Activated CD4-positive, alpha-beta memory T cell treated with anti-CD3 and anti-CD28 coated beads, Interleukin-2, amount 10 ng/mL, durations not matched to agents 7 days and 5 days (primary cell): ENCODE measurements at places on chromosomes 12 and 14. TPM values are rescaled to one million over a fixed set of nuclear protein-coding genes. Genes with fewer than 3 reads are reported as not detected.
A peak's percentile ranks its signal among the peaks of the same experiment; 100 is the strongest.

DNA sequence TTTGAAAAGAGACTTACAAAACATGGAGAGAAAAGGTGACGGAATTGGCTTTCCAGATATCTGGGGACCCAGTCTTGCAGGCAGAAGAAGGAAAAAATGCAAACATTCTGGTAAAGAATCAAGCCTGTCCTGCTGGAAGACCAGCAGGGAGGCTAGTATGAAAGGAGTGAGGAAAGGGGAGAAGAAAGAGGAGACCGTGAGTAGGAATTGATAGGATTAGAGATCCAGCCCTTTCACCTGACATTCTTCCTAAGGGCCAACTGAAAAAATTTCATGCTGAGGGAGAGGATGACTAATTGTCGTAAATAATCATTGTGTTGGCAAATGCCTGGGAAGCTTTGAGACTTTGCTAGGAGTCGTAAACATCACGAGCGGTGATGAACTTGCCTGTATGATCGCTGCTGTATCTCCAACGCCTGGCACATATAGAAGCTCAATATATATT lies 12.1 kb downstream of the BHLHE41 start:
- no peak overlapping the region for H3K4me3 ChIP-seq
- no peak overlapping the region for H3K27ac ChIP-seq
- H3K36me3 ChIP-seq: no peaks in the 10 kb centered on the region
- peaks cover 68% of the 10 kb centered on the region for H3K27me3 ChIP-seq
- H3K4me1 ChIP-seq: peaks cover 10% of the 10 kb centered on the region

GRCh38 chr12:50666023-50666422 lies 97.9 kb upstream of the ATF1 start:
- no peak for DNase-seq
- H3K27me3 ChIP-seq: no peaks in the 10 kb centered on the region
- H3K27ac ChIP-seq: no peak overlapping the region
- H3K4me3 ChIP-seq: no peak overlapping the region

DNA sequence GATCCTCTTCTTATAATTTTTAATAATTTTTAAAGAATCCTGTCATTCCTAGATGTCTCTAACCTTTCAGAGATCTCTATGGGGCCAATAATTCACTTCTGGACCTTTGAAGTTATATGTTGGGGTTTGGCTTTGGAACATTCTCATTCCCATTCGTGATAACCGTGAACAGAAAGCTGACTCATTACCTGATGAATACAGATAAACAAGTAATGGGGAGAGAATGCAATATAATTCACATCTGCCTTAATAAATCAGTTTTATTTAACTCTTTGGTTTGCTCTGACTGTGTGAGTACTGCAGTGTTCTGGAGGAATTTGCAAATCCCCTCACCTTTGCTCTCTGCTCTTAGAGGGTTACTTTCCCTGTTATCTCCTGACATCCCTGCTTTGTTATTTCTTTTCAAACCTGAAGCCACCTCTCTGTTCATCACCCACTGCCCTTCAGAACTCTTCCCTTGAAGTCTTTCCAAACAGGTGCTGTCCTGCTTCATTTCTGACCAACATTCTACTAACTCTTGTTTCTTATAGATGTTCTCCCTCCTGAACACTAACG lies 79.6 kb upstream of the SLC38A2 start:
- H3K36me3 ChIP-seq: peaks cover 6% of the 10 kb centered on the region
- H3K27me3 ChIP-seq: peaks cover 4% of the 10 kb centered on the region

DNA sequence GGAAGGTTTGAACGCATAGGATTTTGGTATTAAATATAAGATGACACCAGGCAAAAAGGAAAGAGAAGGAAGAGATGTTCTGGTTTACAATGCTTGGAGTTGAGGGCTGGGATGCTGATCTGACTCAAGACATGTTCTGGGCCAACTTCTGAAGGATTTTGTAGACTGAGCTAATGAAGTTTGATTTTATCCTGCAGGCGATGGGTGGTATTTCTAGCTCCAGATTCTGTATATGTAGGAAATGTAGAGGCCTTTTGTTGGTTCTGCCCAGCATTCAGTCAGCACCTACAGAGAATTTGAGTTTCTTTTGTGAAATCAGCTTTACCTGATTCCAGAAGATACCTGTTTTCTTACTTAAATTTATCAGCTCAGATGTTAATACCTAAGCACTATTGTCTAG lies 48.2 kb downstream of the VEZT start:
- no peaks in the 10 kb centered on the region for H3K4me1 ChIP-seq
- no peaks in the 10 kb centered on the region for H3K27me3 ChIP-seq
- DNase-seq: no peak

DNA sequence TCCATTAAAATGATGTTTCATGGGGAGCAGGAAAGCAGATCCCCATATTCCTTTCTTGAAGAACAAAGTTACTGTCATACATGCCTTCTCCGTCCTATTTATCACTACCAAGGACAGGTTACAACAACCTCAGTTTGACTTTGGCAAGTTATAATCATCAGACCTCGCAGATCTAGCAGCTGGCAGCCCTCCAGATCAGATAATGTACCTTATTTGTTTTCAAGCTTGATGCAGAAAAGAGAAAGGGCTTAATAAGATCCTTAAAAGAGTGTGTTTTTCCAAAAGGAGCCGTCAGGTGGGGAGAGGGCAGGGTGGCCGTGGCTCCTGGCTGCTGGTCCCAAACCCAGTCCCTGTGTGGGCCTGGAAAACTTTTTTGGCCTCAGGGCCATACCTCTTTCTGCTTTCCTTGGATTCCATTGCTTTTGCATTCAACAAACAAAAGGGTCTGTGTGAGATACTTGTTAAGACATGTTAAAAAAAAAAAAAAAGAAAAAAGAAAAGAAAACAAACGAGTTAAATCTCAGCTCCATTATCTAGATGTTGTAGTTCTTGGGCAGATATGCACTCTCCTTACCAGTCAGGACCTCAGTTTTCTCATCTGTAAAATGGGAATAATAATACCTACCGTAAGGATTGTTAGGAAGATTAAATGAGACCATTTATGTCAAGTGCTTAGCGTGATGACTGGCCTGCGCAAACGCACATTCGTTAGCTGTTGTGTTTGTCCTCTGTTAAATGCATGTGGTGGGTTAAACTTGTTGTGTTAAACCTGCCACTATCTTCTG lies 64.6 kb downstream of the B4GALNT3 start:
- no peak overlapping the region for H3K27ac ChIP-seq
- no peaks in the 10 kb centered on the region for H3K4me1 ChIP-seq
- no peak for DNase-seq
- H3K4me3 ChIP-seq: no peak overlapping the region
- no peaks in the 10 kb centered on the region for H3K36me3 ChIP-seq
- H3K27me3 ChIP-seq: peaks cover 6% of the 10 kb centered on the region

DNA sequence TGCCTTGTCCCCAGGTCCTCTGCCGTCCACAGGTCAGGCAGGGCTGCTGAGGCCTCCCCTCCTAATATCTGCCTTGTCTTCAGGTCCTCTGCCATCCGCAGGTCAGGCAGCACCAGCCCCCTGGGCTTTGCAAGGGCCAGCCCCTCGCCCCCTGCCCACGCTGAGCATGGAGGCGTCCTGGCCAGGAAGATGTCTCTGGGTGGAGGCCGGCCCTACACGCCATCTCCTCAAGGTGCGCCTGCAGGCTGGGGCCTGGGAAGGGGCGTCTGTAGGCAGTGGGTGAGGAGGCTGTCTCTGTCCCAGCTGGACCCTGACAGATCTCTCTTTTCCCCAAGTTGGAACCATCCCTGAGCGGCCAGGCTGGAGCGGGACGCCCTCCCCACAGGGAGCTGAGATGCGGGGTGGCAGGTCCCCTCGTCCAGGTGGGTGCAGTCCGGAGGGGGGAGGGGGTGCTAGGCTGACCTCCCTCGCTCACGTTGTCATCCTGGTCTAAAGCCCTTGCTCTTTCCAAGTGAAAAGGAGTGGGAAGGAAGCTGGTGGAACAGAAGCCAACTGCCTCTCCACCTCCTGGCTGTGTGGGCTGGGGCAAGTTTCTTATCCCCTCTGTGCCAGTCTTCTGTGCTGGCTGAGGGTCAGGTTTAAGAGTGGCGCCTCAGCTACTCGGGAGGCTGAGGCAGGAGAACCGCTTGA lies 13.9 kb upstream of the PUS1 start:
- H3K27me3 ChIP-seq: no peaks in the 10 kb centered on the region
- peaks cover 6% of the 10 kb centered on the region for H3K36me3 ChIP-seq
- no peaks in the 10 kb centered on the region for H3K4me1 ChIP-seq
- H3K27ac ChIP-seq: no peak overlapping the region
- no peak overlapping the region for H3K4me3 ChIP-seq
- no peak for DNase-seq

GRCh38 chr14:21796916-21797315 lies 123.3 kb upstream of the OR4E1 start:
- no peak for DNase-seq
- no peaks in the 10 kb centered on the region for H3K36me3 ChIP-seq
- peak overlapping the region; percentile 0 for H3K27ac ChIP-seq
- H3K4me1 ChIP-seq: no peaks in the 10 kb centered on the region
- peaks cover 4% of the 10 kb centered on the region for H3K27me3 ChIP-seq

- no peaks in the 10 kb centered on the region for H3K36me3 ChIP-seq
- H3K4me3 ChIP-seq: no peak overlapping the region
- no peaks in the 10 kb centered on the region for H3K27me3 ChIP-seq
- no peak overlapping the region for H3K27ac ChIP-seq
- H3K4me1 ChIP-seq: peaks cover 48% of the 10 kb centered on the region
Measured at GRCh38 chr12:131600160-131600532, 110.7 kb upstream of the SFSWAP start.

GRCh38 chr14:64244279-64244678 lies 49.9 kb downstream of the ESR2 start:
- DNase-seq: no peak
- H3K27ac ChIP-seq: no peak overlapping the region
- peaks cover 10% of the 10 kb centered on the region for H3K27me3 ChIP-seq

- no peaks in the 10 kb centered on the region for H3K4me1 ChIP-seq
- DNase-seq: no peak
- H3K4me3 ChIP-seq: no peak overlapping the region
- H3K27ac ChIP-seq: no peak overlapping the region
Measured at GRCh38 chr12:97211416-97211930, 251.1 kb upstream of the RMST start.

- no peaks in the 10 kb centered on the region for H3K36me3 ChIP-seq
- H3K27me3 ChIP-seq: no peaks in the 10 kb centered on the region
- H3K4me1 ChIP-seq: no peaks in the 10 kb centered on the region
Measured at GRCh38 chr14:58907803-58908202, 270.0 kb downstream of the DACT1 start.

GRCh38 chr12:92829686-92830282 lies 99.3 kb downstream of the EEA1 start:
- H3K27ac ChIP-seq: no peak overlapping the region
- no peak overlapping the region for H3K4me3 ChIP-seq
- no peaks in the 10 kb centered on the region for H3K4me1 ChIP-seq
- peaks cover 3% of the 10 kb centered on the region for H3K36me3 ChIP-seq
- no peaks in the 10 kb centered on the region for H3K27me3 ChIP-seq
- no peak for DNase-seq

KRT5 gene
- total RNA-seq: not detected

TSPAN19 gene
- total RNA-seq: not detected

C14orf132 gene
- total RNA-seq: 1.1 TPM

SRRM4 gene
- total RNA-seq: not detected

CCDC196 gene
- total RNA-seq: not detected

LTBR gene
- total RNA-seq: 0.40 TPM

LMO3 gene
- not detected for total RNA-seq

GCH1 gene
- 68.7 TPM for total RNA-seq
